ENCODE measurements at places on chromosomes 6 and 20.

- DNase-seq: no peak
Measured at GRCh38 chr20:9807136-9807535, 31.7 kb downstream of the PAK5 start.

DNA sequence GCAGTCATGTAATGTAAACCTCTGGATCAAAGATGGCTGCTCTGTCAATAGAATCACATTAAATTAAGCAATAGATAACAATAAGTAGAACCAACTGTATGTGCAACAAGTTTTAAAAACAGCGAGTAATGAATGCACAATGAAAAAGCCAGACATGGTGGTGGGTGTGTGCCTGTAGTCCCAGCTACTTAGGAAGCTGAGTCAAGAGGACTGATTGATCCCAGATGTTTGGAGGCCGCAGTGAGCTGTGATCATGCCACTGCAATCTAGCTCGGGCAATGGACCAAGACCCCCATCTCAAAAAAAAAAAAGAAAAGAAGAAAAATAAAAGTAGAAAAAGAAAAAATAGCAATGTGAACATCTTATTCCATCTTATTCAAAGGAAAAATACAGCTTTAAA, 558.7 kb upstream of the MMS22L start:
- no peak for DNase-seq

GRCh38 chr6:37030599-37030998, 25.1 kb downstream of the FGD2 start:
- no peak for DNase-seq

GRCh38 chr6:43578748-43579147, 2.8 kb downstream of the POLH start:
- no peak for DNase-seq

DNA sequence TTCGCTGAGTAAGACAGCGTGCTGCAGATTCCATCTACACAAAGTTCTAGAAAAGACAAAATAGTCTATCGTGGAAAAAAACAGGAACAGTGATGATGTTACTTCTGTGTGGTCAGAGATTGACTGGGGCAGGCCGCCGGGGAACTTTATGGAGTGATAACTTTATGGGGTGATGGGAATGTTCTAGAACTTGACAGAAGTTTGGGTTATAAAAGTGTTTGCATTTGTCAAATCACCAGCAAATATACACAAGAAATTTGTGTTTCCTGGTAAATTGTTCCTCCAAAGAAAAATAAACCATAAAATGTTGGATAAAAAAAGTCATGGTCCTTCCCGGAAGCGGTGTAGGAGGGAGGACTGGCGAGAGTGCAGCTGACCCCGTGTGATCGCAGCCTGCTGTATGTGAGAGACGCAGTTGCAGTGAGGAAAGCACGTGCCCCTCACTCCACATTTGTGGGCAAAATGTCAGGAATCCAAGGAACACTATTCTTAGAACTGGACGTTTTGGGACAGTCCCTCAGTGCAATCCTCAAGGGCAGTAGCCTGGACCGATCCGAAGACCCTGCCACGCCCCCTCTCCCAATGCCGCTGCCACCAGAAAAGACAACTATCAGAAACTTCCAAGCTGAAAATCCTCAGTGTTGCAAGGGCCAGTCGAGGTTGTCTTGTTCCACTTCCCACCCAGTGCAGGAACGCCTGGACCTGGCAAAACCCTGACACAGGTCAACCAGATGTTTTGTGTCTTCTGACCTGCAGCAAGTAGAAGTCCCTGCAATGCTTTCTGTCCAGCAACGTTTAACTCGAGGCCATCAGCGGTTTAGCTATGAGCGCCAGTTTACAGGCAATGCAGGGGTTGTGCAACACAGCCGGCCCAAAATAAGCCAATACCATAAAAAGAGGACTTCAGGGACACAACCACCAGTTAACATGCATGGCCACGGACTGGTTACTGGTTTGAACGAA, 80.5 kb upstream of the QKI start:
- no peak for DNase-seq

DNA sequence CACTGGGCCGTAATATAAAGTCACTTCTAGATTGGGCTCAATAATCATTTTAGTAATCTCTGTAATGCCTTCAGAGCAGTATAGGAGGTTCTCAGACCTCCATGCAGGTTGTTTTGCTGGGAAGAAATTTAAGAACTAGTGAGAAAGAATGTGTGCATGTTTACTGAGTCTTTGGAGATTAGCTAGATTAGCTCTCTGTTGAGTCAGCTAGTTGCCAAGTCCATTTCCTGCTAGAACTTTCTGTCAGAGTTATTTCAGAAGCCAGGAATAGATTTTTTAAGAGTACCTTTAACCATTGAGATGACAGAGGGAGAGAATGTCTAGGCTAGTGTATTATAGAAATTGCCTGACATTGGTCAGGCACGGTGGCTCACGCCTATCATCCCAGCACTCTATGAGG, 33.3 kb downstream of the ORC3 start:
- no peak for DNase-seq

Data from NCI-H2227 treated with DMSO at 0.1 percent for 48 hours (cell line).